ENCODE measurements at places on chromosomes 2 and 18.
A peak's percentile ranks its signal among the peaks of the same experiment; 100 is the strongest.

GRCh38 chr2:60764736-60765534, 8.9 kb downstream of the PAPOLG start:
- DNase-seq = no peak

DNA sequence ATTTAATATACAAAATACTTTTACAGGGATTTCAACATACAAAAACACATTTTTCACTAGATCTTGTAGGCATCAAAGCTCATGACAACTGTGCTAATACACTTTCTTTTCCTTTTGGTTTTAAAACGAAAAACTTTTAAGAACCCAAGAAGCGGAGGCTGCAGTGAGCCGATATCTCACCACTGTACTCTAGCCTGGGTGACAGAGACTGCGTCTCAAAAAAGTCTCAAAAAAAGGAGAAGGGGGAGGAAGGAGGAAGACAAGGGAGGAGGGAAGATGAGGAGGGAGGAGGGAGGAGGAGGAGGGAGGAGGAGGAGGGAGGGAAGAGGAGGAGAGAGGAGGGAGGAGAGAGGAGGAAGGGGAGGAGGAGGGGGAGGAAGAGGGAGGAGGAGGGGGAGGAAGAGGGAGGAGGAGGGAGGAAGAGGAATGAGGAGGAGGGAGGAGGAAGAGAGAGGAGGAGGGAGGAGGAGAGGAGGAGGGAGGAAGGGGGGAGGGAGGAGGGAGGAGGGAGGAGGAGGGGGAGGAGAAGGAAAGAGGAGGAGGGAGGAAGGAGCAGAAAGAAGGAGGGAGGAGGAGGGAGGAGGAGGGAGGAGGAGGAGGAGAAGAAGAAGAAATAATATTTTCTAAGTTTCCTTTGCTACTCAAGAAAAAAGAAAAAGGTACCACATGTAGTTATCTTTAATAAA, 13.8 kb downstream of the ROCK2 start:
- no peak for DNase-seq

DNA sequence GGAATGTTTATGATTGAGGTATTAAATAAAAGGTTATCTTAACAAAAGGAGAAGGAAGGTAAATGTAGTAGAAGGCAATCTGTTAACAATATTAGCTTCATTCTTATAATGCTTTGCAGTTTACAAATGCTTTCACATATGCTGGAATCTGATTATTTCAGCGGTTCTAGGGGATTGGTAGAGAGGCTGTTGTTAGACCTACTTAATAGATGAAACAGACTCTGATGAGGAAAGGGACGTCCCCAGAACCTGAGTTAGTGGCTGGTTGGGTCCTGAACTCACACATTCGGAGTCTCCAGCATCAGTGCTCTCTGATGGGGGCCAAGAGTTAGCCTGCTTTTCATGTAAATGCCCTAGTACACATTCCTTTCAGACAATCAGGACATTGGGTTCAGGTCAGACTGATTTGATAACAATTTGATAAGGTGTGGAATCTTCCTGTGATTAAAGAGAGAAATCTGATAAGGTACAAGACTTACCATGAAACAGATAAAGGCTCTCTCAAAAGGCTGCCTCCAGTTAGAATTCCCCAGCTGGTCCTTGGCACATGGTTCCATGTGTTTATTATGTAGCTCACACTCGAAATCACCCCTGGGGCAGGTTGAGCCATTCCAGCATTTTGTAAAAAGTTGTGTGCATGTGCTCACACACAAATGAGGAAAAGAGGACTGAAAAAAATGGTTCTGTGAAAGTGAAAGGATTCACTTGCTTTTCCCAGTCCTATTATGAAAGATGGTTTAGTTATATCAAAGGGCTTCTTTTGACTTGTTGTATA, 103.1 kb downstream of the GPD2 start:
- DNase-seq = no peak

- DNase-seq = no peak
These were observed 31.0 kb downstream of the TTC32 start for GRCh38 chr2:19870792-19871191.

- no peak for DNase-seq
These were observed 248.8 kb downstream of the ACKR3 start for GRCh38 chr2:236818281-236819045.

GRCh38 chr2:227480528-227480927, 8.6 kb downstream of the AGFG1 start:
- DNase-seq = no peak

GRCh38 chr2:220270481-220271070, 643.1 kb downstream of the SLC4A3 start:
- DNase-seq = no peak

DNA sequence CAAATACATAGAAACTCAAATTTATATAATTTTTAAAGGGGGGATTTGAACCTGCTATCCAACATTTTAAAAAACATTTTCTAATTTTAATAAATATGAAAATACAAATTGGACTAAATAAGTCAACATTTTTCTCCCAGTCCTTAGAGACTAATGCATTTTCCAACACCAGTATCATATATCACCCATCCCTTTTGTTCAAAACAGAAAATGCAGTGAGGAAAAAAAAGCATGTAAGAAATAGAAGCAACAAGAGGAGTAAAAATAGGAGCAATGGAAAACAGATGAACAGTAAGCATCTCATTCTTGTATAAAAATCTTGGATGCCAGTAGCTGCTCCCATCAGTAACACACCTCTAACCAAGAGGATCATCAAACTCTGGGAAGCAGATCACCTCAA, 25.5 kb downstream of the KLF7 start:
- DNase-seq = no peak

- no peak for DNase-seq
These were observed 47.3 kb upstream of the TANK start for GRCh38 chr2:161112908-161113307.

- DNase-seq = no peak
These were observed 1237.8 kb upstream of the ZEB2 start for GRCh38 chr2:145757503-145758246.

- no peak for DNase-seq
These were observed 106.3 kb downstream of the ACVR1 start for GRCh38 chr2:157769856-157770255.

GRCh38 chr18:44497311-44497710, 183.4 kb upstream of the SETBP1 start:
- DNase-seq = no peak

GRCh38 chr18:1011349-1011748, 106.7 kb downstream of the ADCYAP1 start:
- no peak for DNase-seq

GRCh38 chr18:53153281-53153680, 813.3 kb downstream of the DCC start:
- no peak for DNase-seq

GRCh38 chr2:150466741-150467620, 20.5 kb downstream of the RND3 start:
- no peak for DNase-seq

- no peak for DNase-seq
These were observed 98.6 kb downstream of the NOL10 start for GRCh38 chr2:10591207-10591606.

- no peak for DNase-seq
These were observed 186.5 kb upstream of the RASGRP3 start for GRCh38 chr2:33289961-33290360.

DNA sequence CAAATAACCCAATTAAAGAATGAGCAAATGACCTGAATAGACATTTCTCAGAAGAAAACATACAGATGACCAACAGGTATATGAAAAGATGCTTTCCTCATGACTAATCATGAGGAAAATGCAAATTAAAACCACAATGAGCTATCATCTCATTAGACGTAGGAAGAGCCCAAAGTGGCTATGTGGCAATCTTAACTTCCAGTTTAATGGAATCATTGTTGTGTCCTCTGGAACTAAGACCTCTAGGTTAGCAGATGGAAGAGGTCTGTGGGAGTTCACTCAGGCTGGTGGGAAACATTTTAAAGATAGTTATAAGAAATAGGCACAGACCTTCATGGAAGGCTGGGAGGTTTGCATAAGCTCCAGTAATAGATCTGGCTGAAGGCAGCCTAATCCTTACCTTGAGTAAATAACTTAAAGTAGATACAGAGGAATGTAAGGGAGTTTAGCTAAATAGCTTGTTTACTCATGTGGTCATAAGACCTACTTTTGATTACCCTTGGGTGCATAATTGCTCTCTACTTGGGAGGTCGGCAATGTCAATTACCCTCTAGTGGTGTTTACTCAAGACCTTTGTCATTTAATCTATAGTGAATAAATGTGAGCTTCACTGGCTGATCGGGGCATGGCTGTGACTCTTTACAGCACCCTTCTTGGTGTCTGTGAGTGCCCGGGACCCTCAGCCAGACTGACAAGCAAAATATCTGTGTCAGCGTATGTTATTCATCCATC, 119.0 kb downstream of the GULP1 start:
- no peak for DNase-seq

GRCh38 chr18:77677536-77677935, 427.9 kb downstream of the GALR1 start:
- no peak for DNase-seq

DNA sequence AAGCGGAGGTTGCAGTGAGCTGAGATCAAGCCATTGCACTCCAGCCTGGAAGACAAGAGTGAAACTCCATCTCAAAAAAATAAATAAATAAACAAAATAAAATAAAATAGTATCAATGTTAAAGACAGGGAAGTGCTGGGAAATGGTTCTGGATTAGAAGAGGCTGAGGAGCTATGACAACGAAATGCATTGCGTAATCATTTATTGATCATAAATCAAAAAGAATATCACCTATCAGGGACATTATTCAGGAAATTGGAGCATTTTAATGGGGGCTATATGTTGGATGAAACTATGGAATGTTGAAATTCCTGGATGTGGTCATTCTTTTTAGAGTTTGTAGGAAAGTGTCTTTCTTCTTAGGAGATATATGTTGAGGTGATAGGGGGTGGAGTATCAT, 30.9 kb upstream of the MTA3 start:
- DNase-seq = no peak

GRCh38 chr2:11056614-11057013, 98.7 kb upstream of the SLC66A3 start:
- no peak for DNase-seq

DNA sequence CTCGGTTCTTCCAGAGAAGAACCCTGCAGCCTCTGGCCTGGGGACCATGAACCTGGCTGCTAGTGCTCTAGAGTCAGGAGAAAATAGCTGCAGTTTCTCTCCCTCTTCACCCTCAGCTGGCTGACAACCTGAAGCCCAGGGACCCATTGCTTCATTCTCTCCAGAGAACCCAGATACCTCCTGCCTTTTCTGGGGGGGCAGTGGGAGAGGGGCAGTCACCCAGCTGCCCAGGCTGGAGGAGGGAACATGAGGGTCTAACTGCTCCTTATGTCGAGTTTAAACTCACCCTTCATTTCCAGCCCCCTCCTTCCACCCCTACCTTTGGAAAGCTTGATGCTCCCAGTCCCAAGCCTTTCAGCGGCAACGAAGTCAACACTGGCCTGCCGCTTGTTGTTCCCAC, 7.6 kb upstream of the ZFAND2B start:
- no peak for DNase-seq

- no peak for DNase-seq
These were observed 2.9 kb upstream of the GGCX start for GRCh38 chr2:85564144-85564563.

DNA sequence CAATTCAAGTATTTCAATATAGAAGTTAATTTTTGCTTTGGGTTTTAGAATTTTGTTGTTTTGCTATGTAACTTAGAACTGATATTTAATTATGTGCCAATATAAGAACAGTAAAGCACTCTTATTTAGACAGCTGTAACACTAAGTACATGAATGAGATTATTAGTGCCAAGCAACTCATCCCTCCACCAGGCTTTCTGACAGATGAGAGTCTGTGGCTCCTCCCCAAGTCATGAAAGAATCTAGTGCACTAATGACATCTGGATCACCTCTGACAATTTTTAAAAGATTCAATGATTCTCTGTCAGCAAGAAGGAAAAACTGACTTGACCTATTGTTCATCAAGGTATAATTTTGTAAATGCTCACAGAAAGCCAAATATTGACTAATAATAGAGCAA, 67.8 kb downstream of the TMEFF2 start:
- no peak for DNase-seq

DNA sequence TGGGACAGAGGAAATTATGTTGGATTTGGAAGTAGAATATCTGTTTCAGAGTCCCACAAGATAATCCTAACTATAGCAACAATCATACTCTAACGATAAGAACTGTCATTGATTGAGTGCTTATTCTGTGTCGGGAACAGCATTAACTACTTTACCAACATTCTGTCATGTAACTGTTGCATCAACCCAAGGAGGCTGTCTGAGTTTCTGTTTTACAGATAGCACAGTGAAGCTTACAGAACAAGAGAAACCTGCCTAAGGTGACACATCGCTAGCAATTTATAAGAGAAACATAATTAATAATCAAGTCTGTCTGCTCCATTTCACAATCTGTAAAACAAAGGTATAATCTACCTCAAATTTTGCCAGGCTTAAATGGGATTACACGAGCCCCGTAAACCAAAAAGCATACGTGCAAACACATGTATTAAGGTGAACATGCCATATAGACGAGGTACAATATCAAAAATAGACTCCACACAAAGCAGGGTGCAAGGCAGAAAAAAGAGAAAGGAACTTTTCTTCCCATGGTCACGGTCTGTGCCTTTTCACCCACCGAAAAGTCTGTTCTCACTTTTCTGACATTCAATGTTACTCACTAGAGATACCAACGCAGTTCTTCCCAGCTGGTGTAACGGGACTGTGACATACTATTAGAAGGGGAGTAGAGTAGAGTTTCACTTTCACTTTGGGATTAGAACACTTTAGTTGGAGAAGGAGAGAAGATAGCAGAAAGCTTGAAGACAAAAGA, 37.2 kb upstream of the SLC8A1 start:
- DNase-seq = no peak

DNA sequence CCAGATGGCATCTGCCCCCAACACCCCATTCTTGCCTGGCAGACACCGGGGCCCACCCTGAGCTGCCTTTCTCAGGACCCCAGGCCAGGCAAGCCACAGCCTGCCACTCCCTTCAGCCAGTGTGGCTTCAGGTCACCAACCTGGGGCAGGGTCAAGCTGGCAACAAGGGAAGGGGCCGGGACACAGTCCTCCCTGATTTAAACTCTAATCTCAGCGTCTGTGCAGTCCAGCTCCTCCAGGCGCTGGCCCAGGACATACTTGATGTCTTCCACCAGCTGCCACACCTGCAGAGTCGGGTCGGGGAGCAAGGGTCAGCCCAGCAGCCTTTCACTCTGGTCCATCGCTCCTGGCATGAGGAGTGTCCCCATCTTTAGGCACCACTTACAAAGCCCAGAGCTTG, 29.0 kb upstream of the ALPP start:
- no peak for DNase-seq

- no peak for DNase-seq
These were observed 104.8 kb downstream of the MAP4K4 start for GRCh38 chr2:101802329-101802728.

DNA sequence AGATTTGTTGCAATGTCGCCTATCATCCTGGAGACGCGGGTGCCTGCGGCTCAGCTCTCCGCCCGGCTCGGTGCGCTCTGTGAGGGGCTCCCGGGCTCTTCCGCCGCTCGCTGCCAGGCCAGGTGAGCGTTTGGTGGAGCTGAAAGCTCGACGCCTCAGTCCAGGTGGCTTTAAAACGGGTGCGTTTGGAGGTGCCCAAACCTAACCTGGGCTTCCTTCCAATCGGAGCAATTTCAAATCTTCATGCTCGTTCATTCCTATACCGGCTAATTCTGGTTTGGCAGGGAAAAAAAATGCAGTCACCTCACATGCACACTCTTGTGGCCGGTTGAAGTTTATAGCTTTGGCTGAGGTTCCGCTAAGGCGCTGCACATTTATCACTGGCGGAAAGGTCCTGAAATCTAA, at the start of gene SLC16A14:
TSS of gene SLC16A14 (minus strand) at position 274 of the 405 bp plus-strand sequence. CDS start 9,572 bp downstream, outside the sequence.
- peak; percentile 67 for DNase-seq
